MCF 10A (cell line): ENCODE measurements at places on chromosomes 16 and 17. TPM values are rescaled to one million over a fixed set of nuclear protein-coding genes. Genes with fewer than 3 reads are reported as not detected.

GRCh38 chr16:80837533-80838147 is 33.2 kb upstream of the CDYL2 start:
- DNase-seq, result no peak

- DNase-seq, result no peak
Observed at GRCh38 chr17:48209973-48210372, 102.4 kb downstream of the SNX11 start.

Gene UBE2O
- total RNA-seq, result 16.2 and 19.5 TPM in 2 replicates

Gene CETP
- total RNA-seq, result not detected in 2 replicates

GRCh38 chr16:72837846-72838585 is 209.9 kb downstream of the ZFHX3 start:
- DNase-seq, result no peak

GRCh38 chr17:48597778-48598631 is 4.4 kb upstream of the HOXB5 start:
- peak; percentile 38 for DNase-seq

- no peak for DNase-seq
Observed at GRCh38 chr17:17386094-17386800, 83.1 kb downstream of the NT5M start.

GRCh38 chr16:2835638-2836493 is 5.8 kb downstream of the ZG16B start:
- DNase-seq, result peak; percentile 97
